ENCODE measurements at places on chromosomes 7 and 10. TPM values are rescaled to one million over a fixed set of nuclear protein-coding genes. Genes with fewer than 3 reads are reported as not detected.

DNA sequence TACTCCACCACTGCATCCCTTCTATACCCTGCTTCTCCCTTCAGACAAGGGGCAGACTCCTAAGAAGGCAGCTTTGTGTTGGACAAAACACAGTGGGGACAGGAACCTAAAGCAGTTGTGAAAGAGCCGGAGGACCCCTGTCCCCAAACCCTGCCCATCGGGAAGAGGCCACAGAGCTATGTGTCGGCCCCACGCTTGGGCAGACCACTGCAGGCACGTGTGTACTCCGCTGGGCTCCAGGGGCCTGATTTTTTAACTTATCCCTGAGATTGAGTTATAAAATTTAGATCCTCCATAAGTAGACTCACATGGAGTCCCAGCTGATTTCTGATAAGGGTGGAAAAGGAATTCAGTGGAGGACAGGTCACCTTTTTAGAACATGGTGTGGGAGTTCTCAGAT is 310.5 kb downstream of the ADARB2 start:
- no peaks in the 10 kb centered on the region for H3K27me3 ChIP-seq
- DNase-seq: no peak
- H3K36me3 ChIP-seq: no peaks in the 10 kb centered on the region
- H3K4me3 ChIP-seq: no peak overlapping the region

GRCh38 chr7:66741-67140 is 125.6 kb upstream of the FAM20C start:
- H3K36me3 ChIP-seq: no peaks in the 10 kb centered on the region
- DNase-seq: peak; percentile 33
- no peaks in the 10 kb centered on the region for H3K27me3 ChIP-seq
- peaks cover 12% of the 10 kb centered on the region for H3K4me1 ChIP-seq
- no peak overlapping the region for H3K4me3 ChIP-seq

GRCh38 chr7:117015258-117016184 is 62.2 kb downstream of the ST7 start:
- H3K4me1 ChIP-seq: peaks cover 18% of the 10 kb centered on the region
- H3K27ac ChIP-seq: no peak overlapping the region
- no peak overlapping the region for H3K4me3 ChIP-seq
- DNase-seq: no peak

DNA sequence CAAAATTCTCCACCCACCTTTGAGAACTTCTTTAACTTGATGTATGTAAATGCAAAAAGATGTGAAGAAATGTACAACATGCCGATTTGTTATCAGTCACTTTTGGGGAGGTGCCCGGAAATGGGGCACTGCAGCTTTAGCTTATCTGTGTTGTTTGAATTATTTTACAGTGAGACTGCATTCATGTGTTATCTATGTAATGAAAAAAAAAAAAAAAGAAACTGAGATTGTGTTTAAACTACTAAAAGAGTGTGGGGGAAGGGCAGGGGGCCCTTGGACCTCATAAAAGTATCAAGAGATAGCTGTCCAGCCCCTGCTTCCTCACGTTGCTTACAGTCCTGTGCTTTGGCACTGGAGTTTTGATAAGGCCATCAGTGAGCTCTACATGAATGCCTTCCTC is 259.4 kb downstream of the STK31 start:
- no peaks in the 10 kb centered on the region for H3K36me3 ChIP-seq
- DNase-seq: no peak
- no peaks in the 10 kb centered on the region for H3K27me3 ChIP-seq
- no peak overlapping the region for H3K4me3 ChIP-seq
- H3K27ac ChIP-seq: no peak overlapping the region

- peaks cover 16% of the 10 kb centered on the region for H3K36me3 ChIP-seq
- H3K4me3 ChIP-seq: no peak overlapping the region
- no peak for DNase-seq
- H3K27me3 ChIP-seq: no peaks in the 10 kb centered on the region
- H3K27ac ChIP-seq: no peak overlapping the region
- H3K4me1 ChIP-seq: no peaks in the 10 kb centered on the region
Observed at GRCh38 chr7:7672545-7673239, 32.1 kb downstream of the UMAD1 start.

DNA sequence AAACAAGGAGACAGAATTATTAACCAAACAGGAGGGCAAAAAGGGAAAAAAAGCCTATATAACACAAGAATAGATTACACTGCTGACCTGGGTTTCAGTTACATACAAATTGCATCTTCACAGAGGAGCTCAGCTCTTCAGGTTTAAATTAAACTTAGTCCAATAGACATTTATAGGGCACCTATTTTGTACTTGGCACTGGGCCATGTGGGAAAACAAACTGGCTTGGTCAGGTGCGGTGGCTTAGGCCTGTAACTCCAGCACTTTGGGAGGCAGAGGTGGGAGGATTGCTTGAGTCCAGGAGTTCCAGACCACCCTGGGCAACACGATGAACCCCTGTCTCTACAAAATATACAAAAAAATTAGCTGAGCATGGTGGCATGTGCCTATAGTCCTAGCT is 62.3 kb upstream of the CCDC6 start:
- H3K27me3 ChIP-seq: no peaks in the 10 kb centered on the region
- H3K27ac ChIP-seq: no peak overlapping the region
- no peak for DNase-seq
- peaks cover 24% of the 10 kb centered on the region for H3K4me1 ChIP-seq

- DNase-seq: no peak
- H3K27ac ChIP-seq: no peak overlapping the region
- H3K4me3 ChIP-seq: no peak overlapping the region
- H3K4me1 ChIP-seq: peaks cover 10% of the 10 kb centered on the region
- H3K27me3 ChIP-seq: peaks cover 2% of the 10 kb centered on the region
Observed at GRCh38 chr7:3960050-3960763, 659.2 kb downstream of the SDK1 start.

The SPDYE5 gene
- total RNA-seq: not detected

The FGL2 gene
- 9.2 TPM for total RNA-seq

The SLC35G1 gene
- total RNA-seq: 1.4 TPM

The ABCC2 gene
- 1.6 TPM for total RNA-seq
